ENCODE measurements at places on chromosomes 2 and 18. TPM values are rescaled to one million over a fixed set of nuclear protein-coding genes. Genes with fewer than 3 reads are reported as not detected.

The SPP2 gene
- not detected for total RNA-seq

GRCh38 chr2:175579646-175580045, 398.1 kb upstream of the ATP5MC3 start:
- no peak for DNase-seq

The TEX44 gene
- total RNA-seq, result not detected

- DNase-seq, result no peak
Measured at GRCh38 chr18:45719106-45719505, 4.9 kb upstream of the SLC14A1 start.

DNA sequence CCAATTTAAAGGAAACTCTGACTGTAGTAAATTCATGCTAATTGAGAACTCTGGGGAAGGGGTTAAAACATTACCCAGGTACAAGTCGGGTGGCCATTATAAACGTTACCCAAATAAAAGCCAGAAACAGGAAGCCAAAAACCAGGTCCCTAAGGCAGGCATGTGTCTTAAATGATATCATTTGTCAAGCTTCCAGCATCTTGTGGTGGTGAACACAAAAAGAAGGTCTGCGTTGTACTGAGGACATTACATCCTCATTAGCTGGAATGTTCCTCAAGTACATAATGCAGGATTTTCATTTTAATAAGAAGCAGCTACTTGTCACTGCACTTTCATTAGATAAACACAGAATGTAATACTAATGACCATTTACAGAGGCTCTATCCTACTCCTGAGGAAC, 10.9 kb downstream of the PTGR3 start:
- DNase-seq, result no peak

GRCh38 chr2:136130045-136130444, 12.1 kb upstream of the CXCR4 start:
- no peak for DNase-seq

The CNDP1 gene
- 0.32 TPM for total RNA-seq

Measured in mucosa of descending colon (tissue), 3 donors.